ENCODE measurements at places on chromosomes 12 and 14.

DNA sequence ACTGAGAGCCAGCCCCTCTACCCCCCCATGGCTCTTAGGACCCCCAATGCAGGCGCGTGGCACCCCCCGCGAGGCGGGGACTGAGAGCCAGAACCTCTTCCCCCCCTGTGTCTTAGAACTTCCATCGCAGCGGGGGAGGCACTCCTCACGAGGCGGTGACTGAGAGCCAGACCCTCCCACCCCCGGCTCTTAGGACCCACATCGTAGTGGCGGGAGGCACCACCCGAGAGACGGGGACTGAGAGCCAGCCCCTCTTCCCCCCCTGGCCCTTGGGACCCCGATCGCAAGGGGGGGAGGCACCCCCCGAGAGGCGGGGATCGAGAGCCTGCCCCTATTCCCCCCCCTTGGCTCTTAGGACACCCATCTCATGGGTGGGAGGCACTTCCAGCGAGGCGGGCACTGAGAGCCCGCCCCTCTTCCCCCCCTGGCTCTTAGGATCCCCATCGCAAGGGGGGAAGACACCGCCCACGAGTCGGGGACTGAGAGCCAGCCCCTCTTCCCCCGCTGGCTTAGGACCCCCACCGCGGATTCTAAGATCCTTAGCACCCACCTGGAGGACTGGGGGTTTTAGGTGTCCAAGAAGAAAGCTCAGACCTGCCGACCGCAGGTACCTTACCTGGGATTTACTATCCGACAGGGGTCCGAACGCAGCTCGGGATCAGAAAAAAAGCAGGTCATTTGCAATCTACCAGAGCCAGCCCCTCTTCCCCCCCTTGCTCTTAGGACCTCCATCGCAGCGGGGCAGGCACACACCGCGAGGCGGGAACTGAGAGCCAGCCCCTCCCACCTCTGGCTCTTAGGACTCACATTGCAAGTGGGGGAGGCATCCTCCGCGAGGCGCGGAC lies 44.9 kb downstream of the DDX11 start:
- peak; percentile 10 for DNase-seq

- DNase-seq: no peak
Measured at GRCh38 chr14:31084385-31084784, 58.2 kb upstream of the STRN3 start.

GRCh38 chr12:89960607-89961394 lies 252.2 kb upstream of the ATP2B1 start:
- peak; percentile 15 for DNase-seq

DNA sequence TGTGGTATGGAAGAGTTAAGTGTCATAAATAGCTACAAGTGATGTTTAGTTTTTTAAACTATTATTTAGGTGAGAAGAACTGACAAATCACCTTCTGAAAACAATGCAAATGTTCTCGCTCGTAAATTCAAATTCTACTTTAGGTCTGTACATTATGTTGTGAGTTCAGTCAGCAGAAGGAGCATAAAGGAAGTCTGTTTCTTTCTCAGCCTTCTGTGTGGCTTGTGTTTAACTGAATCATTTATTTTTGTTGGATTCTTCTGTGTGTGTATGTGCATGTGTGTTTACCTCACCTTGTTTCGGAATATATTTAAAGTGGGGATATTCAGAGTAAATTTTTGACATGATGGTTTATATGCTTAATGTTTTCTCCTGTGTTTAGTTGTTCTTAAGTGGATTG lies 285.9 kb downstream of the TMTC2 start:
- no peak for DNase-seq

DNA sequence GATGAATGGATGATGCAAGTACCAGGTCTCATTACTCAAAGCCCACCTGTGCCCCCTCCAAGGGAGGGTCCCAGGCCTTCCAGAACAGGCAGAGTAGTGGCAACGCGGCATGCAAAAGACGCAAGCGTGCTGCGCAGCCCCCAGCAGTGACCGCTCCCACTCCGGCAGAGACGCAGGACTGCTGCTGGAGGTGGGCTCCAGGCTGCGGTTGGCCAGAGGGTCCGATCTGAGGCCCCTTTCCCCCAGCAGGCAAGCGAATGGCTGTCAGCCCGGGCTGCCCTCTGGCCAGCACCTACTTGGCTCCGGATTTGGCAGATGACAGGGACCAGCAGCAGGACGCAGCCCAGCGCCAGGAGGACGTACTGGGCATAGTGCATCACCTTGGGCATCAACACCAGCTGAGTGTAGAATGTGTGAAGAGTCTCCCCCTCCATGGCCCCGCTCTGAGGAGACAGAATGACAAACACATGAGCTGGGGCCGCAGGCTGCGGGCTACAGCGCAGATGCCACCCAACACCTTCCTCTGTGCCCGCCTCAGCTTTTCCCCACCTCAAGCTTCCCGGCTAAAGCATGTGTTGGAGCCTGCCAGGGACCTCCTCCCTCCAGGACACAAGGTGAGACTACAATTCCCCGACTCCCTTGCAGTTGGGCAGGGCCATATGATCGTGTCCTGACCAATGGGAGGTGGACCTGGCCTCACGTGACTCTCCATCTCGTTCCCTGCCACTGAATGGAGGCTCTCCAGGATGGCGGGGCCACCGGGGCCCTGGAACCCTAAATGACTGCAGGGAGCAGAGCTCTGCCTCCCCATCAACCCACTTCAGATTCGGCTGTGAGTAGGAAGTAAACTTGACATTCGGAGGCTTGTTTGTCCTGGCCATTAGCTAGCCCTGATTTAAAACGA lies 77.4 kb downstream of the SCARB1 start:
- peak; percentile 92 for DNase-seq

- peak; percentile 96 for DNase-seq
Measured at GRCh38 chr14:76904100-76904739, 78.0 kb downstream of the LRRC74A start.

DNA sequence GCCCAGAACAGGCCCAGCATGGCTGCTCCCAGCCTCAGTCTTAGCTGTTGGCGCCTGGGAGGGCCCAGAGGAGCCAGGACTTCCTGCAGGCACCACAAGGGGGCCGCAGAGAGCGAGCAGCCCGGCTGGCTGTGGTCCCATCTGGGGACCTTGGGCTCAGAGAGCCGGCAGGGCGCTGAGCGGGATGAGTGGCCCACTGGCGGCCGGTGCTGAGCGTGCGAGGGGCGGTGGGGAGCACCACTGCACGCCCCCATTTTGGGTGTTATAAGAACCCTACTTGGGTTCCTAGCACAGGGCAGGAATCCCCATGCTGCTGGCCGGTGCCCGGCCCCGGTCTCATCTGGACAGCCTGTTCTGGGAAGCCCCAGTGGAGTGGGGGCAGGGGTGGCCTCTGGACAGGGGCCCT lies 25.9 kb upstream of the CRIP2 start:
- DNase-seq: peak; percentile 57

GRCh38 chr12:5416571-5416970 lies 15.3 kb upstream of the NTF3 start:
- DNase-seq: no peak

DNA sequence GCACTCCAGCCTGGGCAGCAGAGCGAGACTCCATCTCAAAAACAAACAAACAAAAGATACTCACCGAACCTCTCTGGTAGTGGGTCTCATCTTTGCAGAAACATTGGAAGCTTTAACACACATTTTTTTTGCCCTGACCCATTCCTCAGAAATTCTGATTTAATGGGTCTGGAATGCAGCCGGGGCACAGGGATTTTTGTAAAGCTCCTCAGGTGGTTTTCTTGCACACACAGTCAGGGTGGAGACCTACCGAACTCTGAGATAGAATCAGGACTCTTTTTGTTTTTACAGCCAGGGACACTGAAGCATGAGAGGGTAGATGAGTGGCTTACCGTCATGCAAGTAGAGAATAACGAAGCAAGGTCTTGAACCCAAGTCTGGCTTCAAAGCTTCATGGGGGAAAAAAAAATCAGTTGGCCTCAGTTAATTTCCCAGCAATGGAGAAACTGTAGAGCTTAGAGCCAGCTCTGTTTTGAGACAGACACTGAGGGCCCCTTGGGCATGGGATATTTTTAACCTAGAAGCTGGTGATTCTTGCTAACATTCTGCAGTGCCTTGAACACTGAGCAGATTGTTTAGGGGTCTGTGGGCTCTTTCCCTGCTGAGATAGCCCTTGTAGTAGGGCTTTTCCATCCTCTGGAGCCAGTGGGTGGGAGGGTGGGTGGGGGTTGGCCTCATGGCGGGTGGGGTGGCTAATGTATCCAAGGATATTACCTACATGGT lies 4.8 kb downstream of the RNU4-2 start:
- DNase-seq: peak; percentile 36

DNA sequence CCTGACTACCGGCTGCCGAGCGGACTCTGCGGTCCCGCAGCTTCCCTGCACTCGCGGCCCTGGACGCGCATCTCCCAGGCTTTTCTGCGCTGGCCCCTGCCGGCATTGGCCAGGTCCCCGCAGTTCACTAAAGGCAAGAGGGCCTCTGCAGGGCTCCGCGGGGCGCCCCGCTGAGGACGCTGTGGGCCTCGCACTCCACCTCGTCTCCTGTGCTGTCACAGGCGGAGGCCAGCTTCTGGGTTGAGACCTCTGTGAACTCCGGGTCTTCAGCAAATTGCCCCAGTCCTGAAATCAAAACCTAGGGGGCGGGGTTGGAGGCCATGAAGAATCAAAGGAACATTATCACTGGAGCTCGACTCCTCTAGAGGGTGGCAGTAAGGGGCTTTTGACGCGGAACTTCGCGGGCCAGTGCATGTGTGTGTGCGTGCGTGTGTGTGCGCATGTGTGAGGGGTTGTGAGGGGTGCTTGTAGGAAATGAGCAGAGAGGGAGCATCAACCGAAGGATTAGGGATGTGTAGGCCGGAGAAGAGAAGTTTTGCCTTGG lies 68.5 kb upstream of the CAPRIN2 start:
- peak; percentile 14 for DNase-seq

- DNase-seq: no peak
Measured at GRCh38 chr12:64993461-64993860, 127.6 kb downstream of the WIF1 start.

GRCh38 chr12:87338681-87339080 lies 690.5 kb downstream of the C12orf50 start:
- no peak for DNase-seq

- DNase-seq: peak; percentile 63
Measured at GRCh38 chr12:52494518-52494917, 1.5 kb upstream of the KRT6A start.

GRCh38 chr12:53190108-53190729 lies 9.5 kb upstream of the CSAD start:
- peak; percentile 50 for DNase-seq

DNA sequence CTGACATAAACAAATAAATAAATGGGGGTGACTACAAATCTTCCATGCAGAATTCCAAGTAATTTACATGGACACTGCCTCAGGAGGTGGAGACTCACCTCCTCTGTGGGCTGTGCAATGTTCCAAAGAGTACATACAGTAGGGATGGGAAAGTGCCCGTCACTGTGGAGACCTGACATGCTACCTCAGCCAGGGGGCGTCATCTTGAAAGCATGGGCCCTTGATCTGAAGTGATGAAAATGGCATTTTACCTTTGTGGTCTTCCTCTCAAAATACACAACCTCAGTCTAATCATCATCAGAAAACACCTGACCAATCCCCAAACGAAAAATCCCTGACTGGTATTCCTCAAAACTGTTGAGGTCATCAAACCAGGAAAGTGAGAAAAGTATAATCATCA lies 48.4 kb downstream of the ANAPC7 start:
- DNase-seq: peak; percentile 21

DNA sequence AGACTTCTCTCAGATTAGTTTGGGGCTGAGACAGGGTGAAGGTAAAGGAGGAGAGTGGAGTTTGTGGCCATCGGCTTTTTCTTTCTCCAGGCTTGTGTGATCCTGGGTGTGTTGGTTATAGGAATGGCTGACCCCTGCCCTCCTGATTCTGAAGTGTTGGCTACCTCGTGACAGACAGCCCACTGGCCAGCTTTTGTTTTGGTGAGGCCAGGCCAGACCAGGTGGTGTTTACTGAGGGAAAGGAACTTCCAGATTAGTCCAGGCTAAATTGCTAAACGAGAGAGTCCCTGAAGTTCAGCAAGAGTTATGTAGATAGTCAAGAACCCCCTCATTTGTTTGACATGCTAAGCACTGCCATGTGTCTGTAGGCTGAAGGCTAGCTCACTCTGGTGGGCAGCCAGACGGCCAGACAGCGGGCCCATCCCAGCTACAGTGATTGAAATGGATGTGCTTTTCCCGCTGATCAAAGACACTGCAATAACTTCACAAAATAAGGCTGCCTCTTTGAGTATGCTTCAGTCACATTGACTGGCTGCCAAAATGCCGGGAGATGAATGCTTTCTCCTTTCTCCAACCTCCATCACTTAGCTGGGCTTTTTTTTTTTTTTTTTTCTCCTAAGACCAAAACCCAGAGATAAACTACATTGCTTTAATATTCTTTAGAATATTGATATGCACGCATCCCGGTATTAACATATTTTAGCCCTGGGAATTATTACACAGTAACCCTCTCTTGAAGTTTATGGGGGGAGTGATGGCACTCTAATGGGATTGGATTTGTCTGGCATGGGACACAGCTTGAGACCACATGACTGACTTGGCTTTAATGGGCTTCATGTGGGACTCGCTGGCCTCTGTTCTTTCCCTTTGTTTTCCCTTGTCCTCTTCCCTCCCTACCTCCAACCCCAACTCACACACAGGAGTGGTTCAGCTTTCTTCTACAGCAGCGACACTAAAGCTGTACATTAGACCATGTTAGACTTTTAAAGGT lies 76.9 kb downstream of the SMOC1 start:
- DNase-seq: no peak

DNA sequence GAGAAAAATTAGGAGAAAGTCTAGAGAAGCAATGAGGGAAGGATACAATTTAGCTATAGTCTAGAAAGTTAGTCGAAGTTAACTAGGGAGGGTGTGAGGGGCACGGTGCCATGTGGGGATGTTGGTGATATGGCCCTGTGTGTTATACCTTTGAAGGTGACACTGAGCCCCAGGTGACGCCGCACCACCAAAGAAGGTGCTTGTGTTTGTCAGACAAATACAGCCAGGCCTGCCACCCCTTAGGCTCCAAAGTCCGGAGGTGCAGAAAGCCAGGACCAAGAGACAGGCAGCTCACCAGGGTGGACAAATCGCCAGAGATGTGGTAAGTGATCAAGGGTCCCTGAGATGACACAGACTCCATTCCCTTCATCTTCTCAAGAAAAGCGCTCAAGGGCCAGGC lies 1.1 kb downstream of the C1S start:
- no peak for DNase-seq

- DNase-seq: no peak
Measured at GRCh38 chr12:11545484-11546330, 103.8 kb upstream of the ETV6 start.

DNA sequence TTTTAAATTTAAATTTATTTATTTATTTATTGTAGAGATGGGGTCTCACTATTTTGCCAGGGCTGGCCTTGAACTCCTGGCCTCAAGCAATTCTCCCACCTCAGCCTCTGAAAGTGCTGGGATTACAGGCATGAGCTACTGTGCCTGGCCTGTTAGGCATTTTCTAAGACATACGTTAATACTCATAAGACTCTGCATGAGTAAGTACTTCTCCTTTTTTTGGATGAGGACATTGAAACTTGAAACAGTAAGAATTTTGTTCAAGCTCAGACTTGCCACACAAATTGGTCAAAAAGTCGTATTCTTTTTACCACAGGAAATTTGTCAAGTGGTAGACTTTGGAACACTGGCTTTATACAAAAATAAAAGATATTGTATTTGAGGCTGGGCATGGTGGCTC lies 187.4 kb upstream of the RASSF8 start:
- peak; percentile 70 for DNase-seq

Measured in fibroblast of lung (primary cell).